Fibroblast of villous mesenchyme (primary cell): ENCODE measurements at places on chromosomes 12 and 14. TPM values are rescaled to one million over a fixed set of nuclear protein-coding genes. Genes with fewer than 3 reads are reported as not detected.
A peak's percentile ranks its signal among the peaks of the same experiment; 100 is the strongest.

DNA sequence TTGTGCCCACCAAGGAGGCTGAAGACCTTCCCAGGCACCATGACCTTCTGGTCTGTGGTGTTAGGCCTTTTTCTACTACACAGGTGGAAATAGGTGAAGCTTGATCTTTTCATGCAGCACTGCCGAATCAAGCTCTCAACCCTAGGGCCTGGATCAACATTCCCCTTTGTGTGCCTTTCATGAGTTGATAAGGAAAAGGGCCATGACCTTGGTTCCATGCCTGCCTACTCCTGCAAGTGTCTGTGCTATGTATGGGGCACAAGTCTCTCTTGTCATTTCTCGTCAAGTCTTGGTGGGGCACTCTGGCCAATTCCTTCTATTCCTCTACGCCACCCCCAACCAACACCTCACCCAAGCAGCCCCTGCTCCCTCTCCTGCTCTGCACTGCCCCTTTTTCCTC is 154.5 kb downstream of the SLC8A3 start:
- no peak for DNase-seq

DNA sequence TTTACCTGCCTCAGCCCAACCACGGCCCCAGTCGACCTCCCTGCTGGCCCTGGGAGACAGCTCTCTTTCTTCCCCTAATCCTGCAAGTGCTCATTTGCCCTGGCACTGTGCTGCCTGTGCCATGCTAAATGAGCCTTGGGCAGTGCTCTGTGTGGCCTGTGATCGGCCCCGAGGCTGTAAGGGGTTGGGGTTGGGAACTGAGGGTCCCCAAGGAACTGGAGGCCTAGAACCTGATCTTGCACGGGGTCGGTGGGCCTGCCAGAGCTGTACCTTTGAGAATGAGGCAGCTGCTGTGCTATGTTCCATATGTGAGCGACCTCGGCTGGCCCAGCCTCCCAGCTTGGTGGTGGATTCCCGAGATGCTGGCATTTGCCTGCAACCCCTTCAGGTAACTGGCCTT is 2.8 kb downstream of the RNF31 start:
- no peak for DNase-seq

DNA sequence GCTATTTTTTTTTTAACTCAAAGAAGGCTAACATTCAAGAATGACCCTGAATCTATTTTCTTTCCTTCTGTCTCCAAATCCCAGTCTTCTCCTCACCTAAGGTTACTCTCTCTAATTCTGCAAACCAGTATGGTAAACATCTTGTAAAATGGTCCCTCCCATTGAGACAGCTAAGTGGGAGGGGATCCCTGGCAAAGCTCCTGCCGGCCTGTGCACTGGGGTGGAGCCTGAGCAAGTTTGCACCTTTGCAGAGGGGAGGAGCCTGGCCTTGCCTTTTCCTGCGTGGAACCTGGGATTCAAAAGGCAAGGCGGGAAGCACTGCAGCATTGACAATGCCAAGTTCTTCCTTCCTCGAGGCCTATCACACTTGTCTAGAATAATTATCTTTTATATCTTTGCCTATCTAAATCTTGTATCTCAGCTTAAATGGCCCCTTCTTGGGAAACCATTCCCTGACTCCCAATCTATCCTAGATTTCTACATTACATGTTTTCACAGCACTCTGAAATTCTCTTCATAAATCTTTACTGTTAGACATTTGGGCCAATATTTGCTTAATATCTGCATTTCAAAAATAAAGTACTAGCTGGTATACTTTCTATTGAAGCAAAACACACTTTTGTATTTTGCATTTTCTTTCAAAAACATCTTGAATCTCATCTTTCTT is 83.0 kb downstream of the EPS8 start:
- DNase-seq, result no peak

DNA sequence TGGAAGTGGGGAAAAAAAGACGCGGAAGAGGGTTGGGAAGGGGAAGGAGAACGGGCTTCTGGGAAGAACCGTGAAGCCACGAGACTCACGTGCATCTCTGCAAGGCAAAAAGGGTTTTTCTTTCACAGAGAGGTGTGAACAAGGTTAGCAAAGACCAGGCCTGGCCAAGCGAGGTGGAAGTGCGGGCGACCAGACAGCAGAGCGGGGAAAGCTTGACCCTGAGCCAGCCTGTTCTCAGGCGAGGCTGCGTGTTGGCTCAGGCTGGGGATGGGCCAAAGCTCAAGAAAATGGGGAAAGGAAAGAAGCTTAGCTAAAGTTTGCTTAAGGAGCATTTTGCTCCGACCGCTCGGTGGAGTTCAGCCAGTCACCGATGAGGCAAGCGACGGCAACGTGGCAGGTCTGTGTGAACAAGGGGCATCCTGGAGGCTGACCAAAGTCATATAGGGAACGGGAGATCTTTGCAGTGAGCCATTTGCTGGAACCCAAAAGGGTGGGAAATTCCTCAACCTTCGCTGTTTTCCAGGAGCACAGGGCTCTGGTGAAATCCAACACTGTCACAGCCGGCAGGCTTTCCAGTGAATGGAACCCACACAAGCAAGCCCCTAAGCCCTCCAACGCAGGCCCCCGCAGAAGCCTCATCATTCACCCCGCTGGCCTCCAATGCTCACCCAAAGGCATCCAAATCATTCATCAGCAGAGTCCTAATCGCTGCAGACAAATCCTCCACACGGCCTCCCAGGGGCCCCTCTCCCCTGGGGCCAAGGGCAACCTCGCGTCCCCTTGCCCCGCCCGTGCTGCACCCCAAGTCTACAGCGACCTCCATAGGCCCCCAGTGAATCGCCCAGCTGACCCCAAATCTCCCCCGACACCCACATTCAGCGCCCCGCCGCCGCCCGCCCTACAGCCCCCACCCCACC is 754 bp downstream of the ZNF605 start:
- peak; percentile 85 for DNase-seq

DNA sequence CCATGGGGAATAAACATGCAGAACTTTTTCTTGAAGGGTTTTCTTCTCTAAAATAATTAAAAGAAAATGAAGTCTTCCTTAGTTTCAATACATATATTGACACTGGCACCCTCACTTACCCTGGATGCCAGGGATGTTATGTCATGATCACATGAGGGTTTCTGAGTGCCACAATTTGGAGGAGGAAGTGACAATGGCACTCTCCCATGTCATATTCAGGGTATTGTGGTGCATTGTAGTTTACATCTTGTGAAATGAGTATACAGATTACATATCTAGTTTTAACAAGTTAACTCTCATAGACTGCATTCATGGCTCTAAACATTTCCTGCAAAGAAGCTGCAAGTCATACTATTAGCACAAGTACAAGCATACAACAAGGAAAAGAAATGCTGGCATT is 37.7 kb downstream of the CCDC177 start:
- no peak for DNase-seq

Gene PLA2G1B
- total RNA-seq, result not detected in 2 replicates

GRCh38 chr14:58941629-58942028 is 246.8 kb upstream of the DAAM1 start:
- DNase-seq, result peak; percentile 80

DNA sequence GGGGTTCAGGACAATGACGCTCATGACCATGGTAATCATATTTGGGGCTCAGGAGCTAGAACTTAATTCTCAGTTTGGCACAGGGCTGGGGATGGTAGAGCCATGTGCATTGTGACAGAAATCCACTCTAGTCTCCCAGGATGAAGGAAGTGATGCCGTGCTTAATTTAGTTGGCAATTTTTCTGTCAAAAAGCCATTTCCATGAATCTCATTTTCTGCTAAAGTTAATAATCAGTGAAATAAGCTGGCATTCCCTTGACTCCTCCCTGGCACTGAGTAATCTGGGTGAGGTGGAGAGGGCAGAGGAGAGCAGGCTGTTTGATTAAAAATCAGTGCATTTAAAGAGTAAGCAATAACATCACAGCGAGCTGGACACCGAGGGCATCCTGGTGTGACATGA is 45.0 kb upstream of the GPR68 start:
- DNase-seq, result no peak

Gene INSM2
- not detected in 2 replicates for total RNA-seq

DNA sequence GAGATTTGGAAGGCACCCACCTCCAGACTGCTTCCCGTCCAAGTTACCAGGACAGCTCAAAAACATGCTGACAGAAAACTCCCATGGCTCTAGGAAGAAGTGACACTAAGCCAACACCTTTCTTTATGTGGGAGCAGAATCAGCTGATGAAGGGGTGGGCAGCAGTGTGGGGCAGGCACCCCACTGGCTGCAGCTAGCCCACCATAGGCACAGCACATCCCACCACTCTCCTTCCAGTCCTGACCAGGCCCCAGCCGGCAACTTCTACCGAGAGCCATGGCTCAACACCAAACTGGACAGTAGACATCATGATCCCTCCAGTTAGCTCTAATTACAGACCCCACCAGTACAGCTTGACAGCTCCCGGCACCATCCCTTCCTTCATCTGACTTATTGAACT is 45.0 kb downstream of the SH2B3 start:
- DNase-seq, result no peak

- no peak for DNase-seq
These were observed 11.5 kb upstream of the TBPL2 start for GRCh38 chr14:55451950-55452349.

Gene ZC2HC1C
- 0.64 and 2.2 TPM in 2 replicates for total RNA-seq

Gene ASCL1
- total RNA-seq, result not detected in 2 replicates

Gene FITM1
- not detected in 2 replicates for total RNA-seq

Gene ZDHHC22
- not detected in 2 replicates for total RNA-seq

- no peak for DNase-seq
These were observed 88.9 kb upstream of the BTG1 start for GRCh38 chr12:92234533-92234932.

GRCh38 chr12:76627346-76628135 is 68.0 kb upstream of the OSBPL8 start:
- DNase-seq, result peak; percentile 51

DNA sequence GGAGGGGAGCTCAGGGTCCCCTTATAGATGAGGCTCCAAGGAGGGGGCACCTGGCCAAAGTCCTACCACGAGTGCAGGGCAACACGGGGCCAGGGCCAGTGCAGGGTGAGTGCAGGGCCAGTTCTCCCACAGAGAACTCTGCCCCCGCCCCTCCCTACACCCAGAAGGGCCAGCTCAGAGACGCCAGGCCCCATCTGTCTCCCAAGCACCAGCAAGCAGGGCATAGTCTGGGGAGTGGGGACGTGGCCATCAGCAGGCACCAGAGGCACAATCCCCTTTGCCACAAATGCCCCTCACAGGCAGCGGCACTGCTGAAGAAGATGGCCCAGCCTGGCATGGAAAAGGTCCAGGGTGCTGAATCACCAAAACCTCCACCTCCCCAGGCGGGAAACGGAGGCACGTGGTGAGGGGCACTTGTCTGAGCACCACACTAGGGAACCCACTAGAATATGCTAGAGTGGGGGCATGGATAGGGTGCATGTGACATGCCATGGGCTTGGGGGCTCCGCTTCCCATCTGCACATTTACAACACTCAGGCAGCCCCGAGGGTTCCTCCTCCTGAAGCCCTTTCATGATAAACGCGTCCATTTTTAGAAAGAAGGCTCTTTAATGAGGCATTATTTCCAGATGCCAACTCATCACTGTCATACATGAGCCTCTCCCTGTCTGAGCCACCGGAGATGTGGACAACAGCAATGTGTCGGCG is 17.8 kb downstream of the CCDC85C start:
- DNase-seq, result no peak

GRCh38 chr12:89672589-89672979 is 36.1 kb downstream of the ATP2B1 start:
- no peak for DNase-seq

Gene NKX2-8
- not detected in 2 replicates for total RNA-seq

DNA sequence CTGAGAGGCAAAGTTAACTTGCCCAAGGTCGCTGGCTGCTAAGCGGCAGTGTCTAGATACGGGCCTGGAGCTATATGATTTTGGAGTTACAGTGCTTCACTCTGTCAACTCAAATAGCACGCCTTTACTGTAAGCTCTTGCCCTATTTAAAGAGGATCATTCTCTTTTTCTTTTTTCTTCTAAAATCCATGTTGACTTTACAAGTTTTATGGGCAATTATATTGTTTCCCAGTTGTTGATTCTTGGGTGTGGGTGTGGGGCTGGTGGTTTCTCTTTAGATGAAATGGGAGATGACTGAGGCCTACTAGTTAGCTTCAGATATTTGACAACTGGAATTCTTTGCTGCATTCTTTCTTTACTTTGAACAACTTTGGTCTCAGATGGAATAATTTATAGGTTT is 70.7 kb downstream of the C12orf75 start:
- no peak for DNase-seq

Gene TBC1D30
- total RNA-seq, result under 0.01 TPM in 2 replicates

DNA sequence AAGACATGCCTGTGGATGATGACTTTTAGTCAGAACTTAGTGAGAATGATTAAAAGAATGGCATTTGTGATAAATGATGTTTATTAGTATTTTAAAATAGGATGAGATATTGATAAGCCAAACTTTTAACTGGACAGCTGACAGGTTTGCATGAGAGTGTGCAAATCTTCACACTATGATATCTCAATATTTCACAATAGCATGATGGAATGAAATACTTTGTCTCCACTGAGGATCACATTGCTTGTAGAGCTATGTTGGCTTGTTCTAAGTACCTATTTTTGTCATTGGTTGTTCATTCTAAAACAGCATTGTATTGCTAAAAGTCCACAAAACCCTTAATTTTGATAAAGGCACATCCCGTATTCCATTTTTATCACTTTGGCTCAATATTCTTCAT is 322.1 kb downstream of the ACSS3 start:
- DNase-seq, result no peak

DNA sequence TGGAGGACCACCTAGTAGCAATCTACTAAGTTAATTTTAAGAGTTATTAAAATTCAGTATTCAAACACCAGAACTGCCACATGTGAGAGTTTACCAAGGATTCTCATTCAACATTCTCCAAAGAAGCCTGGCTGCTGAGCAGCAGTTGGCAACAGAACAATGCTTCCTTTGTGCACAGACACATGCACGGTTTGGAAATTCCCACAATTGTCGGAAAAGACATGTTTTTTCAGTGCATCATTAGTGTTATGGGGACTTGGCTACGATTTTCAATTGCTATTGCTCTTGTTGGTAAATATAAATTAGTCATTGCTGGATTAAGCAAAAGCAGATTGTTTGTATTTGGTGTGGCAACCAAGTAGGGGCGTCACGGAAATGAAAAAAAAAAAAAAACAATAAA is 22.2 kb downstream of the ST8SIA1 start:
- peak; percentile 38 for DNase-seq

GRCh38 chr14:92847749-92848148 is 53.6 kb downstream of the GOLGA5 start:
- no peak for DNase-seq

Gene HOXC10
- 0.43 and 5.2 TPM in 2 replicates for total RNA-seq
